ENCODE measurements at places on chromosomes 12 and 14.

DNA sequence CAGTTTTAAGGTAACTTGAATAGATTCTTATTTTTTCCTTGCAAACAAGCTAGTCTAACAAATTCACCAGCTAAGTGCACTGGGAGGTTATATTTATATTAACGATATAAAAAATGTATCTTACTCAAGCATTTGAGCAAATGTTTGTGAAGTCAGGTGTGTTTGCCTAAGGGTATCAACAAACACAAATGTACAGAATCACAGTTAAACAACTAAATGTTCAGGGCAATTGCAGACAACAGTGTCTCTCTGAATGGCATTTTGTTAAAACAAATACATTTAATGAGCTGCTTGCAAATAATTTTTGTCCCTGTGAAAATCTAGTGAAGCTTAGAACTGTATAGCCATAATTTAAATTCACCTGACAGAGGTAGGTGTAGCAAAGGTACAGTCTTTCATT is 28.2 kb upstream of the FLRT2 start:
- no peak for DNase-seq

DNA sequence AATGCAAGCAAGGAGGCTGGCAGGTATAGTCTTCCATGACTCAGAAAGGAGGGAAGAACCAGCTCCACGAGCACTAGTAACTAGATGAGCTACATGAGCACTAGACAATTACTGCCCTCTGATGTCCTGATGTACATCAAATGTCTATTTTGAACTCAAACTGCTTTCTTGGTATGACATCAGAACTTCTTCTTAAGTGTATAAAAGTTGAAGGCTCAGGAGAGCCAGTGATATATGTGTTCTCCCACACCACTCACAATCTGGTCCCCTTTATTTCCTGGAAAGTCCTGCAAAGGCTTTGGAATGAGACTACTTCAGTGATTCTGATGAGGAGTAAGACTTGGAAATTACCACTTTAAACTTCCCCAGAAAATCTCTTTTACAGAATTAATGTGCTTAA is 18.5 kb upstream of the DHRS7 start:
- DNase-seq, result no peak

GRCh38 chr14:103676881-103677675 is 38.2 kb downstream of the XRCC3 start:
- DNase-seq, result no peak

GRCh38 chr12:125288931-125289928 is 224.0 kb downstream of the AACS start:
- no peak for DNase-seq

DNA sequence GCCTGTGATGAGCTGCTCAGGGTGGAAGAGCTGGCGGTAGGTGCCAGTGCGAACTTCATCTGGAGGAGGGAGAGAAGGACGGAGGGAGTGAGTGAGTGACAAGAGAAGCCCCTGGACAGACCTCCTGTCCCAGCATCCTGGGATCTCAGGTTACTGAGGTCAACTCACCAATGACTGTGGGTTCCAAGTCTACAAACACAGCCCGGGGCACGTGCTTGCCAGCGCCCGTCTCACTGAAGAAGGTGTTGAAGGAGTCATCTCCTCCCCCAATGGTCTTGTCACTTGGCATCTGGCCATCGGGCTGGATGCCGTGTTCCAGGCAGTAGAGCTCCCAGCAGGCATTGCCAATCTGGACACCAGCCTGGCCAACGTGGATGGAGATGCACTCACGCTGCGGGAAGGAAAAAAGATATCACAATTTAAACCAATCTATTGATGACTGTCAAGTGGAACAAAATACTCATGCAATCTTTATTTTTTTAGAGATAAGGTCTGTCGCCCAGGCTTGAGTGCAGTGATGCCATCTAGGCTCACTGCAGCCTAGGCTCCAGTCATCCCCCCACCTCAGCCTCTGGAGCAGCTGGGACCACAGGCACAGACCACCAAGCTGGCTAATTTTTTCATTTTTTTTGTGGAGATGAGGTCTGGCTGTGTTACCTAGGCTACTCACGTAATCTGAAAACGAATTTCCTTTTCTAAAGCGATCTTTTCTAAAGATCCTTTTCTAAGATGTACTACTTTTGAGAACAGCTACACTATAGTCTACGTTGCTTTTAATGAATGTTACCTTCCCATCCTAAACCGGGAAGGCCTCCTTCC is 1.7 kb downstream of the TUBA1B start:
- DNase-seq, result no peak

DNA sequence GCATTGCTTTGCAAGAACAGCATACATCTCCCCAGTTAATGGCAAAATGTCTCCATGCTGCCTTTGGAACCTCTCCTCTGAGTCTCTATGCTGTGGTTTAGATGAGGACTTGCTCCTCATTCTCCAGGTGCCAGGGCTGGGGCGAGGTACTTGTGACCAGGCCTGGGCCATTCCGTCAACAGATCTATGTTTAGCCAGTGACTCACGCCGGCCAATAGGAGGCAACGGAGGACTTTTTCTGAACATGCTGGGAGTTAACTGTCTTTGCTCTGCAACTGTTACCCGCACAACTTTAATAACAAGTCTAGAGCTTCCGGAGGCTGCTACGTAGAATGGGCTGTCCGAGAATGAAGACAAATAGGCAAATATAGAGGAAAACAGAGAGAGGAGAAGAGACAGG is 214.2 kb downstream of the GLT1D1 start:
- DNase-seq, result no peak

DNA sequence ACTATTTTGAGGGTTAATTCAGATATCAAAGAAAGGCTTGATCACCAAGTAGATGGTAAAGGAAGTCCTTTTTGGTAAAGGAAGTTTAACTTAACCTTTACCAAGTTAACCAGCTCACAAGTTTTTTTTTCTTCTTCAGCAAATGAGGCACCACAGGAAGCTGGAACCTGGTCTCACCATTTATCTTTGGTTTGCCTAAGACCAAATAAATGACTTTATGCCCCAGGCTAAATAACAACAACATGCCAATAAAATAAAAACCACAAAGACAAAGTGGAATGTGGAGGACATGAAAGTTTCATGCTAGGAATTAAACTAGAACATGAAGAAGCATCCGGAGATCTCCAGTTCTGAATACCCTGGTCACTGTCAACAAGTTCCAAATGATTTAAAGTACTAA is 116.8 kb upstream of the PRICKLE1 start:
- DNase-seq, result no peak

DNA sequence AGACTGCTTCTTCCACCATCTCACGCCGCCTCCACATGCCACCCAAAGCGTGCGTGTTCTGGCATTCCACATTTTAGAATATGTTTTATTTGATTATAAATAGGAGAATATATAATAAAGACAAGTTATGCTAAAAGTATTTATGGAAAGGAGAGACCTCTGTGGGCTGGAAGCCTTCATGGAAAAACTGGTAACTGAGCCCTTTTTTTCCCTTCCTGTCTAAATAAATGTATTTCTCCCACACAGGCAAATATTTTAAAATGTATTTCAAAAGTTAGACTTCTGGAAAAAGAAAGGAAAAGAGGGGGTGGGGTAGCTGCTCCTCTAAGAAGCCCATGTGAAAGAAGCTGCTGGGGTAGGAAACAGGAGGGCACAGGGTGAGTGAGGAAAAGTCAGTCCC is 16.1 kb upstream of the NR4A1 start:
- DNase-seq, result no peak

- DNase-seq, result no peak
Observed at GRCh38 chr14:76101391-76102379, 50.0 kb upstream of the GPATCH2L start.

GRCh38 chr12:48040354-48040753 is 36.1 kb upstream of the COL2A1 start:
- DNase-seq, result no peak

DNA sequence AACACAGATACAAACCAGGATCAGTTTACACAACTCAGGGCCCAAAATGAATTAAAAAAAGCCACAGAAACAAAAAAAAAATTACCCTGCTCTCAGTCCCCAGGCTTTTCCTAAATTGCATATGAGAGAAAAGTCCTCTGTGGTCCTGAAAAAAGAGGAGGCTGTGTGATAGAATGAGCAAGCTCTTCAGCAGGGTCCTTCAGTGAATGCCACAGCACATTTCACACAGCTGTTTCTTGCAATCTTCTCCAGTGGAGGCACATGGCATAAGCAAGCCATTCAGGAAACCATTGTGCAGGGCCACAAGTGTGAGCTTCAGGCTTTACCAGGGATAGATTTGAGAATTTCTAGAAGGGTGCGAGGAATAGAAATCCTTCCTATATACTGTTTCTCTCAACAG is 168.5 kb downstream of the PPM1H start:
- DNase-seq, result no peak

DNA sequence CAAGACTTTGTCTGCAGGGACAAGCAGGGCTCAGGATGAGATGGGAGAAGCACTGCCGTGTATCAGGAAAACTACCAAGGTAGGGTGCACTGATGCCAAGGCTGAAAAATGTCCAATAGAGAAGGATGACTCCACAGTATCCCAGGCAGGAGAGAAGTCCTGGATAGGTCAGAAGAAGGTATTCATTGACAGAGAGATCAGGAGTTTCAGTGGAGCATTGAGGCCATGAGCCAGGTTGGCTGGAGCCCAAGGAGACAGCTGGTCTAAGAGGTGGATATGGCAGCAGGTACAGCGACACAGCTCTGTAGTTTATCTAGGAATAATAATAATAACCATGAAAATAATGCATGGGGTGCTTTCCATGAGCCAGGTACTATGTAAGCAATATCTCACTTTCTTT is 180.9 kb downstream of the EXOC5 start:
- no peak for DNase-seq

DNA sequence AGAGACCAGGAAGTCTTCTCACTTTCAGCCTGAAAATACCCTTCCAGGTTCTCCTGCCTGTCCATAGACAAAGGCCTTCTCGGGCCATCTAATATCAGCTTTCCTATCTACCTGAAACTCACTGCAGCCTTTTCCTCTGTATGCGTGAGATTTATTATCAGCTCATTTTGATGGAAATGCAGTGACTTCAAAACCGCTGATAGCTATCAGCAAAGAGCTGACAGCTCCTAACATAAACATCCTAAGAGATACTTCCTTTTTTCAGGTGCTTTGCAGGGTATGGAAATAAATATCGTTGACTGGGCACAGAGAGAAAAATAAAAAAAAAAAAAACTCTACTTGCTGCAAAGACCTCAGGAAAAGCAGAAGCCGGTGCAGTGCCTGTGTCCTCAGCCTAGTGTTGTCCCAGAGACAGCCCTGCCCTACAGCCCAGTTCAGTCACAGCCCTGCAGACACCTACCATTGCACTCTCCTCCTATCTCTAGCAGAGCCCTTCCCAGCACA is 215.0 kb upstream of the EGLN3 start:
- no peak for DNase-seq

DNA sequence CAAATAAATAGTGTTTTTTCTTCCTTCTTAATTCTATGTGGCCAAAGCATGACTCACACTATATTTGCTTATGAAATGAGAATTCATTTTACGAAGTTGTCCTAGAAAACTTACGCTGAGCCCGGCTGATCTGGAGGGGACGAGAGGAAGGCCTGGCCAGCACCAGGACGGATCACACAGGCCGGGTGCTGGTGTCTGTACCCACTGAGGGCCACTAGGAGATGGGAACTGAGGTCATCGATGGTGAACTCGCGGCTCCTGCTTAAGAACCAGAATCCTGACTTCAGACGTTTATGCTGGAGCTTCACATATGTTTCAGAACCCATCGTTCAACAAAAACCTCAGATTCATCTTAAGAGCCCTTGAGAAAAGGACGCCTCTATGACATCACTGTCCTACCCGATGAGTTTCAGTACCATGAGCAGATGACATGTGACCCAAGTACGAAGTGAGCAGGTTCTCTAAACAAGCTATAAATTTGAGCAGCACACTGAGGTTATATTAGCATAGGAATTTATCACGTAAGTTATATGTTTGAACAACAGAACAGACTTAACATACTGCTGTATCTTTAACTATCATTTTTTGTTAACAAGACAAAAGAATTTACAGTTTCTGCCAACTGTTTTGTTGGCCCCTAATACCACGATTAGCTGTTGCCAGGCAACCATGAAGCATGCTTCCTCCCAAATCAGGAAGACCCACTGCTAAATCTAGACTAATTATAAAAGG is 111.9 kb downstream of the FOXN3 start:
- peak; percentile 28 for DNase-seq

- peak; percentile 92 for DNase-seq
Observed at GRCh38 chr14:60313093-60313492, 64.1 kb downstream of the PPM1A start.

DNA sequence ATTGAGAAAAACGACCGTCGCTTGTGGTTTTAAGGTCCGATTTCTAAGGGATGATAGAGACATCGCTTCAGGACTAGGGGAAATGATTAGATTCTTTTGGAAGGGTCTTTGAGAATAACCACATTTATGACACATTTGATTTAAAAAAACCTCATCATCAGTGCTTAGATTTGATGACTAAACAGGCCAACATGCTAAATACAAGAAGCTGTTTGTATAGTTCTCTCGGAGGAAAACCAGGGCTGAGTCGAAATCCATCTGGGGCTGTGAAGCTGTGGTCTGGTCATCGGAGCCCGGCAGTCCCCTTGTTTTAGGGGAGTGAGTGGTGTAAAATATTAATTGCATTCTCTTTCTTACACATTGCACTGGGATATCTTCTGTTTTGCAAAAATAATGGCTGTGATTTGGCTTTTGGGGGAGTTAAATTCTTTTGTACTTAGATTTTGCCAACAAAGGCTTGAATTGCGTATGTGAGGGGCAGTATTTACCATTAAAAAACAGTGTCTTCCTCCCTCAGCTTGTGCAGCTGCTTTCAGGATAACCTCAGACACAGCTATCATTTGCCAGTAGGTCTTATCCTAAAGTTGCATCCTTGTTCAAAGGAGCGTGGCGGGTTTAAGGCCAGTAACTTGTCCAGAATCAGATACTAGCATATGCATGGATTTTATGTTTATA is 550 bp downstream of the GNG2 start:
- DNase-seq, result no peak

GRCh38 chr12:10067942-10068341 is 30.8 kb downstream of the CLEC1A start:
- DNase-seq, result no peak

GRCh38 chr12:25996677-25997076 is 38.2 kb downstream of the RASSF8 start:
- no peak for DNase-seq

DNA sequence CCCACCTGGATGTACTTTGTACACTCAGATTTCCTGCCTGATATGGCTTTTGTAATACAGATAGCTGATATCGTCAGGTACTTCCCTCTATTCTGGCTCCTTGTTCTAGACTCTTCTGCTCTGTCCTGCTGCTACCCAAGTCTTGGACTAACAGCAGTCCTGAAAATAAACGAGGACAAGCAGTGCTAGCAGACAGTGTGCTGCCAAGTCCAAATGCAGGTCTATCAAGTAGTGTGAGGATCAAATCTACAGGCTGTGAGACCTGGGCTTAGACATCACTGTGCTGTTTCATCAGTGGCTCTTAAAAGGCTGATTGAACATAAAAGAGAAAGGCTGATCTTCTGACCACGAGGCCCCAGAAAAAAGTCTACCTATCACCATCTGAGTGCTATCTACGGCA is 418.1 kb downstream of the APAF1 start:
- no peak for DNase-seq

DNA sequence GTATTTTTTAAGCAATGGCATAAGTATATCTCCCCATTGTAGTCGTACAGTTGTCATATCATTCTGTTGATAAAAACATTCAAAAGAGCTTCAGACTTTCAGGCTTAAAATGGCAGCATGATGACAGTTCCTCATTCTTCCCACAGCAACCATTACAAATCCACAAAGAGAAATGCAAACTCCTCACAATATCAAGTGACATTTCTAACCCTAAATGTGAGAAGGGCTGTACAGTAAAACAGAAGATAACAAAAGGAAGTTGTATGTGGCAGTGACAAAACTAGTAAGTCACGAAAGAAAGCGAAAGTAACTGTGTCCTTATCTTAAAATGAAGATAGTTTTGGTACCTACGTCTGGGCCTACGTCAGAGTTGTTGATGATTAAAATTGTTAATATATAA is 46.7 kb downstream of the GXYLT1 start:
- no peak for DNase-seq
